T1000 (cell line): ENCODE measurements at places on chromosomes 16 and 17.

DNA sequence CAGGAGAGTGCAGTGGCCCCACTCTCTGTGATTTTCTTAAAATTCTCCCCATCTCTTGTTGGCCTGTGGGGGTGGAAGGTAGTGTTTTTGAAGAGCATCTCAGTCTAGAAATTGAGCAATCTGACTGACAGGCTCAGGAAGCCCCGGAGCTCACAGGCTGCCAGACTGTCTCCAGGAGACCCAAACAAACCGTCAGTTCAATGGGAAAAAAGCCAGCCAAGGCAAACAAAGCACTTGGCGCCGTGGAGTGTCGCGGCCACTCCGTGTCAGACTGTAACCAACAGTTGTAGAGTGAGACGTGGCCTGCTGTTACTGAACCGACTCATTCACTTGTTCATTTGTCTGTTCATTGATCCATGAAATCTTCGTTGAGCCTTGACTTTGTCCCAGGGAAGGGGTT, 33.7 kb downstream of the RGS9 start:
- no peak for DNase-seq

- DNase-seq, result no peak
Measured at GRCh38 chr16:78705694-78706093, 606.2 kb downstream of the WWOX start.

- DNase-seq, result no peak
Measured at GRCh38 chr17:16999931-17000625, 28.2 kb upstream of the TNFRSF13B start.

- no peak for DNase-seq
Measured at GRCh38 chr17:27450416-27450815, 5.8 kb upstream of the KSR1 start.

- DNase-seq, result no peak
Measured at GRCh38 chr16:88988980-88989811, 12.2 kb upstream of the CBFA2T3 start.

GRCh38 chr17:2180768-2181167, 122.8 kb downstream of the SMG6 start:
- DNase-seq, result no peak

GRCh38 chr16:51710186-51710585, 559.1 kb upstream of the SALL1 start:
- no peak for DNase-seq

DNA sequence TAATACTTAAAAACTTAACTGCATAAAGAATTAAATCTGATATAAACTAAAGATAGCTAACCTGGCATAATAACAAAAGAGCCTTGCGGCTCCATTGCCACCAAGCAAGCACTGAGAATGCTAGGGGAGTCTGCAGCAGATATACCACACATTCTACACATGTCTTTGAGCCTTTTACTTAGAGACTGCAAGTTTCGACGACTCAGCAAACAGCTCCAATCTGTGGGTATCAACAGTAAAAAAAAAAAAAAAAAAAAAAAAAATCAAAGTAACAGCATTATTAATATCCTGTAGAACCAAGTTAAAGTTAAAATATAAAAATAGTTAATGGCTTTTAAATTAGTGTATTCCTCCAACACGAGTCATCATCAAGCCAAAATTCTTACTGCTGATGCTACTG, 27.8 kb upstream of the INTS2 start:
- DNase-seq, result no peak

- no peak for DNase-seq
Measured at GRCh38 chr17:15109608-15110007, 155.5 kb downstream of the PMP22 start.

- DNase-seq, result no peak
Measured at GRCh38 chr16:86537486-86537885, 17.5 kb downstream of the MTHFSD start.

GRCh38 chr17:72984145-72984925, 108.2 kb downstream of the SLC39A11 start:
- DNase-seq, result peak; percentile 66
